ENCODE measurements at places on chromosomes 12 and 14.

- no peak for DNase-seq
These were observed 84.5 kb downstream of the TAOK3 start for GRCh38 chr12:118288174-118288573.

DNA sequence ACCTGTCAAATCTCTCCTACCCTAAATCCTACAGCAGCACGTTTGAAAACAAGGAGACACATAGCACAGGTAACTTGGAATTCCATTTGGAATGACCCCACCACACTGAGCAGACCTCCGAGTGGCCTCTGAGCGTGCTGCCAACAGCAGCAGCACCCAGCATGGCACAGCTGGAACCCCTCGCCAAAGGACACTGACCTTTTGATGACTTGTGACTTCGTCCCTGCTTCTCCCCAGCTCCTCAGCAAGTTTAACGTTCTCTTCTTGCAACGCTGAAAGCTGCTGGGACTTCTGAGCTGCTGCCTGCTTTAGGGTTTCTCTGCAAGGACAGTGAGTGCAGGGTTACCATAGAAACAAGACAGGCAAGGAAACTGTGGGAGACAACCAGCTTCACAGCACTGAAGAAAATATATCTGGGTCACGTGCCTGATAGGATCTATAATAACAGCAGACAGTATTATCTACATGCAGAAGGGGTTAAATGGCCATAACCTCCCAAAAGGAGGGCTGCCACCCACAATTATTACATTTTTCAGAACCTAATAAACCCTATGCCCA lies 43.3 kb upstream of the VPS33A start:
- no peak for DNase-seq

DNA sequence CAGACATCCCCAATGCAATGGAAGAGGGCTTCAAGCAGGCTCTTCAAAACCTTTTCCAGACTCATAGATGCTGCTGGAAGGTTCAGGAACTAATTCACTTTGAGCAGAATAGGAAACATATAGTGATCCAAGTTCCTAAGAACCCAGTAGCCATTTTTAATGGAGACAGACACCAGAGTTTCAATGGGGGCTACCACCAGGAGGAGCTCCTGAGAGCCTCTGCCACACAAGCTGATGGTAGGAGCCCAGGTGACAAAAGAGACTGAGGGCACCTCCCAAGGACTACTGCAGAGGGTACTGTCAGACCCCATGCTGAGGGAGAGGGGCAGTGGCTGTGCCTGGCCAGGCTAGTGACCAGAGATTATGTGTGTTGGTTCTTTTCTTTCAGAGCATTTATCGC lies 45.9 kb downstream of the IFNG start:
- DNase-seq = peak; percentile 49

- DNase-seq = no peak
These were observed 27.9 kb upstream of the EVL start for GRCh38 chr14:100037353-100037752.

DNA sequence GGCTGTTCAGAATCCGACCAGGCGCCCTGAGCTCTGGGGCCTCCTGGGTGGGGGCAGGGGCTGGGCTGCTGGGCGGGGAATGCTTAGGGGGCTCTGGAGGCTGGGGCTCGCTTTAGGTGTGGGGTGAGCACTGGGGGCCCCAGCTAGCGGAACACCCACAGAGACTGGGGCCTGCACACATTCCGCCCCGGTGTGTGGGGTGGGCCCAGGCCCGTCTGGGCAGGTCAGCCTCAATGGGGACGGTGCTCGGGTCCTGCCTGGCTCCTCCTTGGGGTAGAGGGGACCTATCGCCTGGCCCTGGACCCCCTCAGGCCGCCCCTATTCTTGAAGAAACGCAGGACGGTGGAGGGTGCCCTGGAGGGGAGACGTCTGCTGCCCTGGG lies 364.8 kb downstream of the TMEM121 start:
- DNase-seq = no peak

DNA sequence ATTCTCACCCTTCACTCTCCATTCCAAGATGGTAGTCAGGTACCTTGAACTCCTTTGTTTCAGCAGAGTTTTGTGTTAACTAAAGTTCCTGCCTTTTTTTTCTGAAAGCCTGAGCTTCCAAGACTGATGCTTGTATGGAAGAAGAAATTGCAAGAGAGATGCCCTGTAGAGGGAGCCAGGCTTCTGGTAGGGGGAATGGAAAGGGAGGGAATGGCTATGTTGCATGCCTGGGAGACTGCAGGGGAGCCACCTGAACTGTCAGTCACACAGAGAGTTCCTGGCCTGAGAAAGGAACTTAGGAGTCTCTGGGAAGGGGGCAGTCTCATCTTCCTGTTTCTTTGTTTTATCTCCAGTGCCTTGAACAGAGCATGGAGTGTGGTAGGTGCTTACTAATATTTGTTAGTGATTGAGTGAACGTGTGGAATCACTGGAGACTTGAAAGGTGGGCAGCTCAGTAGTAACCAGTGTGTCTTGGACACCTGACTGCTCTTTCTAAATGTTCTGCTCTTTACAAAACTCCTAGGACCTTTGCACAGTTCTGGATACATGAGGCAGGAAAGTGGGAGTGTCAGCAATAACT lies 132.2 kb downstream of the ANO4 start:
- no peak for DNase-seq

- DNase-seq = no peak
These were observed 45.9 kb upstream of the CTDSP2 start for GRCh38 chr12:57892232-57892972.

DNA sequence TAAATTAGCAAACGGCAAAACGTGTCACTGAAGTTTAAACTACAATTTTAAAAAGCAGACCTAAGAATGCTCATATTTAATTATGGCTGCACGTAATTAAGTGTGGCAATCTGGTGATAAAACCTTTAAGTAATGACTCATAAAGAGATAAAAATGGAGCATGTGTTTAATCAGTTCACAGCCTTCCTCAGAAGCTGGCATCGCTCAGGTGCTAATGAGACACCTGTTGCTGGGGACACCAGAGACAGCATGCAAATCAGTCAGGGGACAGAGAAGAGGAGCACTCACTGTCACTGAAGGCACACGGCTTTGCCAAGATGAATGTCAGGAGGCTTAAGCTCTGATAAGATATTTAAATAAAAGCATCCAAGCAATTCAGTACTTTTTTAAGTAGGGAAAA lies 840.3 kb downstream of the GALC start:
- DNase-seq = no peak

DNA sequence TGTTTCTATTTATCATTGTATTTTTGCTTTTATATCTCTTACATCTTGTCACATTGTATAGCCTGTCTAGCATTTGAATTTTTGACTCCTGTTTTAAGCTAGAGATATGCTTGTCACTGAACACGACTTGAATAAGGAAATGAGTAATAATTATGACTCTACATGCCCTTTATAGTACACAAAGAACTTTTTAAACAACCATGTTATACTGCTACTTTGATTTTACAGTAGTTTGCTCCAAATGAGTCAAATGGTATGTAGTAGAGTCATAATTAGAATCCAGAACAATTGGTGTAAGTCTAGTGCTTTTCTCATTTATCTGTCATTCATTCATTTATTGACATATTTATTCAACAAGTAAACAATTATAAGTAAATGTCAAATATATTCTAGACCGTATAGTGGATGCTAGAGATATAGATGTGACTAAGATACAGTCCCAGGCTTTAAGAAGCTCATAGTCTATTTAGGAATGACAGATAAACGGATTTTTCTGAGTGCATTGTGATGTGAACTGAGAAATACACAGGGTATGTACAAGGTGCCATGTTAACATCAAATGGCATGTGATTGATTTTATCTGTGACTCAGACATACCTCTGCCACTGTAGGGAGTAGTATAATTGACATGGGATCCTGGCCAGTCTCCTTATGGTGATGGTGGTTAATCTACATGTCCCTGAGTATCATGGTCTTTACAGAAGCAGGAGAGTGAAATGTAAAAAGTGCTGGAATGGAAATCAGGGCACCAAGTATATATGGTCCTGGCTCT lies 799.7 kb downstream of the DIO2 start:
- DNase-seq = no peak

DNA sequence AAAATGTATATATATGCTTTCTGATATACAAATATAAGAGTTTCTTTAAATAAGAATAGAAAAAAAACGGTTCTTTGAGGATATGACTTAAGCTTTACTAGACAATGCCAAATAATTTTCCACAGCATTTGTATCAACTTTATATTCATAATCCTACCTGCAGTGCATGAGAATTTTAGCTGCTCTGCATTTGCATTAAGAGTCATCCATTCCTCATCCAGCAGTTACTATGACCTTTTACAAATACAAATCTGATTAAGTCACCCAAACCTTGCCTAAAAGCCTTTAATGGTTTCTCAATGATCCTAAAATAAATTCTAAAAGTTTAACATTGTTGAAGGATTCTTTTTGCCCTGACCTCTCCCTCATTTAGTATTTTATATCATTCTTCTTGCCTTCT lies 116.5 kb downstream of the MGAT4C start:
- DNase-seq = no peak

GRCh38 chr12:19801941-19802340 lies 362.6 kb downstream of the AEBP2 start:
- DNase-seq = no peak

DNA sequence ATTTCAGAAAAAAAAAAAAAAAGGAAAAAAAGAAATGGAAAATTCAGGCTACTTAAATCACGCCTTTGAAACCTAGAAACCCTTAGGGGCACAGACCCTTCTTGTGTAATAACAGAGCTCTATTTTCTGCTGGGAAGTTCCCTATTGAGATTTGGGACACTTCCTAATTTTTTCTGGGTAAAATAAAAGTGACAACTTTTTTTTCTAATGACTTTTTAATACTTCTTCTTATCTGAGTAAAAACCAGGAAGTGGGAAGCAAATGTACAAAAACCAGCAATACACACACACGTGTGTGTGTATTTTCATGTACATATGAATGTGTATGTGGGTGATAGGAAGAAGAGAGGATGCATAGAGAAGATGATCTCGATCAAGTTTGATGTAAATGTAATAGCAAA lies 35.8 kb downstream of the ETV6 start:
- DNase-seq = no peak

GRCh38 chr14:93316716-93317115 lies 16.1 kb downstream of the BTBD7 start:
- DNase-seq = no peak

DNA sequence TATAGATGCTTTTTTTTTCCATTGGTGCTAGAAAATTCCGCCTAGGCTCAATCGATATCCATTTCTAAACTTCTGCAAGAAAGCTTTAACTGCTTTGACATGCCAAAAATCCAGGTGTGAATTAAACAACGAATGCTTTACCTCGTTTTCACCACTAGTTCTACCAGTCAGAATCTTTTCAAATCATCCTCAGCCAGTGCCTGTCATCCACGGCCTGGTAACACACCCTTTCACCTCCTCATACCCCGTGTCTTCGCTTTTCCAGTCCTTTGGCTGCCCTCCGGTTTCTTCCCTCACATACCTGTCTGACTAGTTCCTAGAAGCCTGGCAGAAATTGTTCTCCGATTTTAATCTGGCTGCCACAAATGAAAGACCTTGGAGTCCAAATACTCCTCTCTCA lies 1.4 kb upstream of the PHC1 start:
- no peak for DNase-seq

GRCh38 chr14:102781063-102781462 lies 3.8 kb downstream of the TRAF3 start:
- no peak for DNase-seq

- no peak for DNase-seq
These were observed 47.4 kb downstream of the RTN1 start for GRCh38 chr14:59823179-59823578.

DNA sequence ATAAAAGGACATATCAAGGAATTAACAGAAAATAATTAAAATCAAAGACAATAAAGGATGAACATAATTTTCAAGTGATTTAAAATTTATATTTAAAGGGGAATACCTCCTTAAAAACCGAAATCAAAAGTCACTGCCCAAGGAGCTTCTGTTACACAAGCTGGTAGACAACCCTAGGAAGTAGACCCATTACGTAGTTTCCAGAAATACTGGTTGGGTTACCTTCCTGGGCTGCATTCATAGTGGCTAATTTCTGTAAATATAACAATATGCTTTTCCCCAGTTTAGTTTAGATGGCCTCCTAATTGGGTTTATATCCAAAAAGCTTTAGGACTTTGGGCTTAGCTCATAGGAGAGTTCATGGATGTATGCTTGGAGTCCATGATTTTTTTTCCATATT lies 2.1 kb upstream of the EDDM3A start:
- no peak for DNase-seq

- no peak for DNase-seq
These were observed 303.7 kb upstream of the DIO3 start for GRCh38 chr14:101257551-101257950.

- DNase-seq = no peak
These were observed 16.5 kb downstream of the ABCD2 start for GRCh38 chr12:39603065-39603464.

DNA sequence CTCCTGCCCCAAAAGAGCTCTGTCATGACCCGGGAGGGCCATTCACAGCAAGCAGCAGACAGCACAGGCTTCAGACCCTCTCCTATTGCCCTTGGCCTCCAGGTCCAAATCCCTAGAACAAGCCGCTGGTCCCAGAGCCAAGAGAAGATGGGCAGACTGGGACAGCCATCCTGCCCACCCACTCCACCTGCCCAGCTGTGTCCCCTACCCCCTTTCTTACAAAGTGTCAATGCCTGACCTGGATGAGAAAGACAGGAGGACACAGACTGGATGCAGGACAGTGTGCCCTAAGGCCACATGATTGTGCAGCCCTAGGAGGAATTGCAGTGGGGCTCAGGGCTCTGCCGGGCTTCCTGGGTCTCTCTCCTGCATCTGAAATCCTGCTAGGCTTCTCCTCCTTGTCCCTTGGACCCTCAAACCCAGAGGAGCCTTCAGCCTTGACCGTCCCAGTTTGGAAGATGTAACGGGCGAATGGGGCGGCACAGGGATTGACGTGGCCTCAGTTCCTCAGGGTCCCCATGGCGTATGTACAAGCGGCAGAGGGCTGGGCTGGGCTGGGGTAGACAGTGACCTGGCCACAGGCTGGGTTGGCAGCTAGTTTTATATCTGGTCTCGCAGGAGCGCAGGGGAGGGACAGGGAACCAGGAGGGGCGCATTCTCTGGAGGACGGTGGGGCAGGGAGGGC lies 27.1 kb upstream of the BCDIN3D start:
- no peak for DNase-seq

Data from stimulated activated CD4-positive, alpha-beta T cell treated with anti-CD3 and anti-CD28 coated beads, Interleukin-4, amount 100 ng/mL, for 48 hours (primary cell).